ENCODE measurements at places on chromosomes 16 and 17. TPM values are rescaled to one million over a fixed set of nuclear protein-coding genes. Genes with fewer than 3 reads are reported as not detected.
A peak's percentile ranks its signal among the peaks of the same experiment; 100 is the strongest.

- no peak for DNase-seq
These were observed 7.7 kb upstream of the RARA start for GRCh38 chr17:40301315-40301714.

- peak; percentile 91 for DNase-seq
These were observed 68.7 kb upstream of the IRX3 start for GRCh38 chr16:54355251-54355650.

HOXB3 gene
- total RNA-seq = 15.4 TPM

PKMYT1 gene
- total RNA-seq = 57.5 TPM

Measured in M059J (cell line).